ENCODE measurements at places on chromosomes 3 and 15.

DNA sequence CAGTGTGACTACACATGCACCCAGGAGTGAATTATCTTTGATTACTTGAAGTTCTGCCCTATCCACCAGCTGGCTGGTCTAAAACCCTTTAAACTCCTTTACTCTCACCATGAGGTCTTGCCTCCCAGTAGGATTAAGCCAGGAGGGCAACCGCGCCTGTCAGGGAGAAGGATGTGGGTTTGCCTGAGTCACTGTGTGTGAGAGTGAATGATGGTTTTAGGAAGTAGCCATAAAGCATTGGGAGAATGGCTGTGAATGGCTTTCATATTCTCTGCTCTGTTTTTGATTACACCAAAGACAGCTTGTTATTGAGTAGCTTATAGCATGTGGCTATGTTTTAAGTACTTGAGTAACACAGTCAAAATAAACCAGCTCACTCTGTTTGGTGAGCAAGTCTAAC lies 637.7 kb upstream of the TBL1XR1 start:
- peak; percentile 75 for DNase-seq

DNA sequence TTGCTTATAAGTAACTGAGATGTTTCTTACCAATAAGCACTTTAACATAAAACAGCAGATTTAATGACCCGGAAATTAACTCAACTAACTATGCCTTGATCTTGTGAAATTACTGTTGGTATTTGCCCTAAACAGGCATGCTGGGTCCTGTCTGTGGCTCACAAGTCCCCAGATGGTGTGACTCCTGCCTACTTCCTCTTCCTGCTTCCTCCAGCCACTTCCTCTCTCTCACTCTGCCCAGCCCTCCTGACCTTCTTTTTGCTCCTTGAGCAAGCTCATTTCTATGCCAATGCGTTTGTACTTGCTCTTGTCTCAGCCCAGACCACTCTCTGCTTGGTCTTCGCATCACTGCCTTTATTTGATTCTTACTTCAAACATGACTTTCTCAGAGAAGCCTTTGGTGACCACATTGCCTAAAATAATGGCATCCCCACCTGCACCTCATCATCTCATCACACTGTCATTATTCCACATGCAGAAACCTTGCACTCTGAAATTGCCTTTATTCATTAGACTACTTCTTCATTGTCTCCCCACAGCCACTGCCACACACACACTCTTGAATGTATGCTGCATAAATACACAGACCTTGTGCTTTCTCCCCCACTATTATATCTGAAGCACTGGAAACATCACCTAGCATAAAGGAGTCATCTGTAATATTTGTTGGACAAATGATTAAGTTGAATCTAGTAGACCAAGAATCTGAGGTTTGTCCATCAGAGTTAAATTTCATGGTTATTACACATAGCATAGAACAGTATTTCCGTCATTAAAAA lies 256.3 kb upstream of the SEMA6D start:
- DNase-seq: peak; percentile 14

GRCh38 chr3:157501863-157502262 lies 1.4 kb downstream of the VEPH1 start:
- no peak for DNase-seq

GRCh38 chr3:167450195-167450594 lies 23.6 kb downstream of the SERPINI2 start:
- DNase-seq: no peak

DNA sequence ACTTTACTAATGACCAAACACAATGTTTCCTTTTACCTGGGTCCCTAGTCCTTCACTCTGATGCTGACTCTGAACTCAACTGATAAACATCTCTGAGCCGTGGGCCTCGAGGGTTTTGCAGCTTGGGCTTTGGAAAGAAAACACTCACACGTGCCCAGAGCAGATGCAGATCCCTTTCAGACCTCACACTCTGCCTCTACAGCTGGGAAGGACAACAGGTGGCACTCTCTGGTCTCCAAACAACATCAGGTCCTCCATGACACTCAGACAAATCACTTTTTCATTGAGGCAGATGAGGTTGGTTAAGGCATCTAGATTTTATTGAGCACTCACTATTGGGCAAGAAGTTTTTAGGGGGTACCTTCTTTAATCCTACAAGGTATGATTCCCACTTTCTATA lies 64.7 kb upstream of the NTRK3 start:
- no peak for DNase-seq

GRCh38 chr3:14461748-14462324 lies 59.4 kb downstream of the SLC6A6 start:
- DNase-seq: peak; percentile 78

GRCh38 chr3:65653731-65654130 lies 385.0 kb downstream of the MAGI1 start:
- DNase-seq: no peak

DNA sequence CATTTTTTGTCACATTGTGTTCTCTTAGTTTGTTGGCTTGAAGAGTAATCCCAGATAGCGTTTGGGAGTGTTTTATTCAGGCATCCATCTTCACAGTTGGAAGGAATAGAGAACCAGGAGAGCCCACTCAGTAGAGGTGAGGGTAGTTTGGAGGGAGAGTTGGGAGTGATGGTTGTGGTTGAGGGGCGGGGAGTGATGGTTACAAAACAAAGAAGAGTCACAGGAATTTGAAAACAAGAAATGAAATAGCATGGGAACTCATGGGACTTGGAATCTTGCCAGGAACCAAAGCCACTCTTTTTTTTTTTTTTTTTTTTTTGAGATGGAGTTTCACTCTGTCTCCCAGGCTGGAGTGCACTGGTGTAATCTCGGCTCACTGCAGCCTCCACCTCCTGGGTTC lies 36.3 kb downstream of the DUT start:
- DNase-seq: no peak

DNA sequence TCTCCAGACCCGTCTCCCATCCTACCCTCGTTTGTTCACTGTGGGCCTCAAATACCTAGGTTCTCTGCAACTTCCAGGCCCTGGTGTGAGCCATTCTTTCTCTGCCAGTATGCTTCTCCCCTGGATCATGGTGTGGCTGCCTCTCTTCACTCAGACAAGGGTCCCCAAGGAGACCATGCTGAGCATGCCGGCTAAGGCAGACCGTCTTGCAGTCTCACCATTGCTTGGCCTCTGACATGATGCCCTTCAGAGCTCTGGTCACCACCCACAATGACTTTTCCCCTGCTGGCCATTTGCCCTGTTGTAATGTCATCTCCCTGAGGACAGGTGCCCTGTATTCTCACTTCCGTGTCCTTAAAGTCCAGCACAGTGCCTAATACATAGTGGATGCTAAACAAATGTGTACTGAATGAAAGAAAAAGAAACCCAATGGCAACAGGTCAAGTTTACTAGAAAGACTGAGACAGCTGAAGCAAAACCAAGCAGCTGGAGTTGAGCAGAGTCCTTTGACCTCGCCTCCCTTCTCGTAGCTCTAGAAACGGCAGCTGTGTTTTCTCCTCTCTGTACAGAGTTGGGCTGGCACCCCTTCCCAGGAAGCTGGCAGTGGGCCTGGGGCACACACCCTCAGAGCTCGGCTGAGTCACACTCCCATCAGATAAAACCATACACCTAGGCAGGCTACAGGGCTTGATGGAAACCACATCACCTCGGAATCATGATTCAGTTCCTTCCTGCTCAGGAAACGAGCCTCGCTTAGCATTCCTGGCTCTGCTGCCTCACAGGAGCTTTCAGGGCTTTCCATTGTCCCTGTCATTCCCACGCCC lies 8.6 kb downstream of the TLR9 start:
- DNase-seq: peak; percentile 43

- DNase-seq: no peak
Observed at GRCh38 chr3:168989396-168989795, 674.1 kb downstream of the MECOM start.

GRCh38 chr3:141346418-141346817 lies 21.9 kb upstream of the ZBTB38 start:
- no peak for DNase-seq

- DNase-seq: peak; percentile 26
Observed at GRCh38 chr3:122952520-122952919, 75.0 kb downstream of the SEMA5B start.

DNA sequence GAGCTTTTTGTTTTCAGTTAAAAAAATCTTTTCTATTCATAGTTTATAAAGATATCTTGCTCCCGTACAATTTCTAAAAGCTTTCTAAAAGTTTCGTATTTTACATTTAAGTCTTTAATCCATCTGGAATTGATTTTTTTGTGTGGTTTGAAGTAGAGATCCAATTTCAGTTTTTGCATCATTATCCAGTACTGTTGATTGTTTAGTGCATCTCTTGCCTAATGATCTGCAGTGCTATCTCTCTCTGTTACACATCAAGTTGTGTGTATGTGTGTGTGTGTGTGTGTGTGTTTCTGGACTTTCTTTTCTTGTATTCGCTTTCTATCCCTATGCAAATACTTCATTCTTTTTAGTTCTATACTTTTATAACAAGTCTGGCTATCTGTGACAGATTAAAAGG lies 605.8 kb upstream of the DPPA4 start:
- DNase-seq: no peak

- DNase-seq: no peak
Observed at GRCh38 chr3:78870484-78870883, 897.3 kb downstream of the ROBO1 start.

- peak; percentile 53 for DNase-seq
Observed at GRCh38 chr3:113516115-113516505, 1.2 kb upstream of the SPICE1 start.

- no peak for DNase-seq
Observed at GRCh38 chr3:194497799-194498575, 11.2 kb upstream of the ATP13A3 start.

DNA sequence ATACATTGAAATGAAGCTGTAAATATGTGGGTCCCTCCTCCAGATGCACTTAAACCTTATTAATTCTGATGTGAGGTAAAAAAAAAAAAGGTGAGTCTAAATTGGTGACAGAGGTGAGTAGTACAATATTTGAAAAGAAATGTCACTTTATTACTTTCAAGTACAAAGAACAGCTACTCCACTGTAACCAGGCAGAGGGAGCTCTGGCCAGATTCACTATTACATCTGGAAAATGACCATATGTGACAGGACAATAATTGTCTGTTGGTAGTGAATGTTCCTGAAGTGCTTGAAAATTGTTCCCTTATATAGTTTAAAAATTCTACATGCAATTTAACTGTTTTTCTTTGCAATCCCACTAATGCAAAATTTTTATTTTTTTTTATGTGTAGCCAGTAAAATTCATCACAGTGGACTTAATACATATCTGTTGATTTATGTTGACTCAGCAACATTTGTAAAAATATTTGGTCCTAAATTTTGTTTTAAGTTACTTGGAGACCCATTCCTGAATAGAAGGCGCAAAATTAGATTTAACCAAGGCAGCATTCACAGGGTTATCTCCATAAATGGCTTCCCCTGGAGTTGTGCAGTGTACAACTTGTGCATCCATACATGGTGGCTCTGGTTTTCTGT lies 231.9 kb upstream of the TBC1D5 start:
- DNase-seq: no peak

GRCh38 chr3:67517781-67518180 lies 136.6 kb downstream of the SUCLG2 start:
- DNase-seq: no peak

GRCh38 chr3:13686367-13687160 lies 137.6 kb downstream of the FBLN2 start:
- peak; percentile 6 for DNase-seq

DNA sequence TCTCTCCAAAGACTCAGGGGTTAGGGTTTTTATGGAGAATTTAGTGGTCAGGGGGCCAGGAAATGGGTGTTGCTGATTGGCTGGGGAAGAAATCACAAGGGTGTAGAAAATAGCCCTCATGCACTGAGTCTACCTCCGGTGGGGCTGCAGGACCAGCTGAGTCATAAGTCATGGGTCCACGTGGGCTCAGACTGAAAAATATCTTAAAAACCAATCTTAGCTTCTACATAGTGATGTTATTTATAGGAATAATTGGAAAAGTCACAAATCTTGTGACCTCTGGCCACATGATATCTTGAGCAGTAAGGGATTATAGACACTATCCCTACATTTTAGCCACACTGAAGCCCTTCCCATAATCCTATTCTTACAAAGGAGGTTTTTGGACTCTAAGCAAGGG lies 224.0 kb downstream of the DPH6 start:
- DNase-seq: no peak

DNA sequence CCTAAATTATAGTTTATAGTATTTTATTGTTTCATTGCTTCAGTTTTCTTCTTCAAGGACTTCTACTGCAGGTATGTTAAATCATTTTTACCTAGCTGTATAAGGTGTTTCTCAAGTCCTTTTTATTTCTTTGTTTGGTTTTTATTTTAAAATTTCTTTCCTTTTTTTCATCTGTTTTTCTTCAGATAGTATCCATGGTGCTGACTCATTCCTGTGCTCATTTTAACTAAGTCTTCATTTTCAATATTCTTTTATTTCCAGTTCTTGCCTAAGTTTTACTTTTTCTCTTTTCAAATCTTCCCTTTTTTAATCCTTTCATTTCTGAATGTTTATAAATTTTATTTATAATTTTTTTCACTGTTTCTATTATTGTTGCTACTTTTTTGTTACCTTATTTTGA lies 42.3 kb upstream of the STIMATE start:
- DNase-seq: no peak

Measured in hematopoietic multipotent progenitor cell treated with erythropoietin and hydrocortisone succinate and interleukin-3 and kit ligand, for 4 days (in vitro differentiated cells).